ENCODE measurements at places on chromosomes 6 and 20. TPM values are rescaled to one million over a fixed set of nuclear protein-coding genes. Genes with fewer than 3 reads are reported as not detected.

Gene VWA7
- total RNA-seq = 2.1 TPM

Gene PRELID3B
- total RNA-seq = 148 TPM

Gene EGFL8
- 6.5 TPM for total RNA-seq

Gene OCSTAMP
- total RNA-seq = 0.73 TPM

Gene GGTLC1
- total RNA-seq = not detected

Gene COL19A1
- 0.02 TPM for total RNA-seq

Gene SULF2
- 0.34 TPM for total RNA-seq

DNA sequence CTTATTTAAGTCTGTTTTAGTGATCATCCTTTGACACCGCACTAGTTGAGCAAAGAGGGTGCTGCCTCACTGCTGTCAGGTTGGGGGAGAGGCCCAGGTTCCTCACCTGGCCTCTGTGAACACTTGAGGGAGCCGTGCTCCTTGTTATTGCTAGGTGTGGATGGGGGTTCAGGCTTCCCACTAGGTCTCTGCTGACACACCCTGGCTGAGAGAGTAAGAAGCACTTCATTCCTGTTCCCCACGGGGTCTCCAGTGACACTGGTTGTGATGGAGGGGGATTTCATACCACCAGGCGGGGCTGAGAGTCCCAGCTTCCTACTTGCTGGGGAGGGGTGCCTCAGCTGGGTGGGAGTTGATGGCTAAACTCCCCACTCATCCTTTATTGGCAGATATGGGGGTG is 11.1 kb upstream of the NOTCH4 start:
- no peak for DNase-seq

GRCh38 chr6:63066055-63066704 is 145.1 kb upstream of the FKBP1C start:
- no peak for DNase-seq

GRCh38 chr20:42212391-42212790 is 594.2 kb upstream of the CHD6 start:
- DNase-seq = no peak

GRCh38 chr6:144730088-144730645 is 445.0 kb downstream of the UTRN start:
- no peak for DNase-seq

DNA sequence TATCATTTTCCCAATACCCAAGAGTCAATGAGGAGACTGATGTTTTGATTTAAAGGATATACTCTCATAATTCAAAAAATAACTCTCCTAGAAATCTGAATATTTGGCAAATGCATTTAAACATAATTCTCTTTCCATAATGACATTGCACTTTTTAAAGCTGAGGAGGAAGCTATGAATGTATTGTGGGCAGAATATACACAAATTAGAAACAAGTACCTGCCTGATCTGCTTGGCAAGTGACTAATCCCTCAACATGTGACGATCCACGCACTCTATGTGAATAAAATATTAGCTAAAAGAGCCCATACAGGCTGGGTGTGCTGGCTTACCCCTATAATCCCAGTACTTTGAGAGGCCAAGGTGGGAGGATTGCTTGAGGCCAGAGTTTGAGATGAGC is 88.3 kb upstream of the CCDC28A start:
- no peak for DNase-seq

DNA sequence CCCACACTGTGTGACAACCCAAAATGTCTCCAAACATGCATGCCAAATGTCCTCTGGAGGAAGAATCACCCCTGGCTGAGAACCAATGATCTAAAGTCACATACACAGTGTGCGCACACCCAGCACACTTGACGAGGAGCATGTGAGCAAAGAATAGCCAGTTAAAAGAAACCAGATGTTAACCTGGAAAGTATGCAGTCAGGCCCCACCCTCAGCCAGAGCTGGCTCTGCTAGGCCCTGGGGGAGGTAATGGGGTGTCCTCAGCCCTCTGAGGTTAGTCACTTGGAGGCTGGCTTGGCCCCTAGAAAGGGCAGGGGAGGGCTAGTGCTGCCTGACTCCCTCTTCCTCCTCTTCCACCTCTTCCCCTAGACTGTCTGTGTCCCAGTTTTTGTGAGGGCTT is 15.2 kb upstream of the GUCA1A start:
- no peak for DNase-seq

GRCh38 chr20:9392892-9393857 is 121.2 kb upstream of the LAMP5 start:
- DNase-seq = peak; percentile 15

DNA sequence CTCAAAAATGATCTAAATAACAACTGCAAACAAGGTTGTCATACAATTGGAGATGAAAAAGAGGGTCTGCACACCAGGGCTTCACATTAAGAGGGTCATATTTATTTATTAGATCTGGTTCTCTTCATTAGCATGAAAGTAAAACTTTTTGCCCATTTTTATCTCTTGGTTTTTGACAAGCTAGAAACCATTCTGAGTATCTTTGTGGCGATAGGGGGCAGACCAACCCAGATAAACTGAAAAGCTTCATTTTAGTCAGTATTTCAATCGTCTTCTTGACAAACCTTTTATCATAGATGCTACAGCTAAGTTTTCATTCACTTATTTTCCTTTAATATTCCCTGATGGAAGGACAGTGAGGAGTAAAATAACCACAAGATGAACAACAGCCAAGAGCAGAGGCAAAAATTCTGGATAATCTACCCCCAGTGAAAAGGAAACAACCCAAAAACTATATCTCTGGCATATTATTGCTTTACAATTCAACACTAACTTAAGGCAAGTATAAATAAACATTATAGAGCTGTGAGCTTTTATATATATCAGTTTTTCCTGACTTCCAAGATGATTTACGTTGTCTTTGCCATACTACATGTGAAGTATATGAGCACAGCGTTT is 45.2 kb downstream of the THEMIS start:
- DNase-seq = peak; percentile 54

GRCh38 chr6:116158641-116159040 is 32.7 kb upstream of the COL10A1 start:
- no peak for DNase-seq

DNA sequence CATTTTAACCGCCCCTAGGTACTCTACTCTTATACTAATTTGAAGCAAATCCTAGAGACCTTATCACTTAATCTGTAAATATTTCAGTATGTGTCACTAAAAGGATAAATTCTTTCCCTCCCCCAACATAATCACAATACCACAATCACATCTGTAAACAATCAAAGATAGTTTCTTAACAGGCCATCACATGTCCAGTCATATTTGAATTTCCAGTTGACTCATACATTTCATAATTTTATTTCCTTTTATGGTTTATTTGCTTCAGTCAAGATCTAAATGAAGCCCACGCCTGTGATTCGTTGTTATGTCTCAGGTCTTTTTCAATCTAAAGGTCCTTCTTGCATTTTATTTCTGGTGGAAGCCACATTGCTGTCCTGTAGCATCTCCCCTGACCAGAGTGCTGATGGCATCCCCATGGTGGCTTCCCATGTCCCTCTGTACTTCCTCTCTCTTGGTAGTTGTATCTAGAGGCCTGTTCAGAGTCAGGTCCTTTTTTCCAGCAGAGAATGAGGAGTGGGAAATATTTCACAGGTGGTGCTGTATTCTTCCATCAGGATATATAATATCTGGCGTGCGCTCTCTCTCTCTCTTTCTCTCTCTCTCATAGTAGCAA is 128.6 kb upstream of the SLC22A23 start:
- DNase-seq = no peak

DNA sequence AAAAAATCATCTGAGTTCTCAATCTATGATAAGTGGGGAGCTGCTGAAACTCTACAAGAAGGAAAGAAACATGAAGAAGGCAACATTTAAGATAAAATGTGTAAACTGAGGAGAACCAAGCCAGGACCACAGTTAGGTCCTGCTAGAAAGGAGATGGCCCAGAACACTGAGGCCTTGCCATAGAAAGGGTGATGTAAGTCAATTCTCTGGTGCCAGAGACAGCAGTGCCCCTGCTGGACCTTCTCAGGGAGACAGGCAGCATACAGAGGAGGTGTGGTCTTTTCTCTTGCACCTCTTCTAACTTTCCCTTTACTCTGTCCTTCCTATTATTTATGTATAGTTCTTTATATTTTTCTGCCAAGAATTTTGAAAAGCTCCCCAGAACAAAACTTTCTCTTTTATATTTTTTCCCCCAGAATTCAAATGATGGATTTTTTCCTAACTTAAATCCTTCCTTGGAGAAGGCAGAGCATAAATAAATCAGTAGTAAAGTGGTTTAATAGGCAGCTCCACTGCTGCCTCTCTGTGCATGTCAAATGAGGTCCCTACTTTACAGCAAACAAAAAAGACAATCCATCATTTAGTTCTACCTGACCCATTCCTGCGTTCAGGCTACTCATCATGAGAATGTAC is 9.0 kb downstream of the UQCC2 start:
- peak; percentile 35 for DNase-seq

- DNase-seq = no peak
Observed at GRCh38 chr6:17475606-17476244, 82.3 kb downstream of the CAP2 start.

DNA sequence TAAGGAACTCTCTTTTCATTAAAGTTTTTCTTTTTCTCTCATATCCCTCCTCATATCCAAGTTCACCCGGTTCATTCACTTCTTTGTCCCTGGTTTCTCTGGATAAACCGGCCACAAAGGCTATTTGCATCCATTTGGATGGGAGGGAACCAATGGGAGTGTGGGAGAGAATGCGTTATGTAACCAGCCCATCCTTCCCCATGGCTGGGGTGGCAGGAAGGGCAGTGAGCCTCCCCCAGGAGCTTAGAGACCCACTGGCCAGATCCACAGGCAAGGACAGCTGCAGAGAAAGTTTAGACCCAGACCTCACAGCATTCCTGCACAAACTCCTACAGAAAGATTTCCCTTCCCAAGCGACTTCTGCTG is 10.7 kb downstream of the CASS4 start:
- DNase-seq = no peak
